NCI-H187 treated with DMSO at 0.1 percent for 48 hours (cell line): ENCODE measurements at places on chromosomes 13 and 19.

DNA sequence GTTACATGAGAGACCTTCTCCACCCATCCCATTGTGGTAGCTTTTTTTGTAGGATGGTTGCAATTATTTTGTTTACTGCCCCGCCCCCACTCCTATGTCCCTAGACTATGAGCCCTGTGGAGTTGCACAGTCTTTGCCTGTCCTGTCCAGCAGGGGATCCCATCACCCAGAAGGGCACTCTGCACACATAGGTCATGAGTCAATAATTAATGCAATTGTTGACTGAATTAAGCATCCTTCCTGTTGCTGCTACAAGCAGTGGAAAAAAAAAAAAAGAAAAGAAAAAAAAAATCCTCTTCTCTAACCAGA is 14.2 kb downstream of the C19orf81 start:
- no peak for DNase-seq

GRCh38 chr13:104871456-104871855 is 1664.0 kb downstream of the EFNB2 start:
- DNase-seq, result no peak

DNA sequence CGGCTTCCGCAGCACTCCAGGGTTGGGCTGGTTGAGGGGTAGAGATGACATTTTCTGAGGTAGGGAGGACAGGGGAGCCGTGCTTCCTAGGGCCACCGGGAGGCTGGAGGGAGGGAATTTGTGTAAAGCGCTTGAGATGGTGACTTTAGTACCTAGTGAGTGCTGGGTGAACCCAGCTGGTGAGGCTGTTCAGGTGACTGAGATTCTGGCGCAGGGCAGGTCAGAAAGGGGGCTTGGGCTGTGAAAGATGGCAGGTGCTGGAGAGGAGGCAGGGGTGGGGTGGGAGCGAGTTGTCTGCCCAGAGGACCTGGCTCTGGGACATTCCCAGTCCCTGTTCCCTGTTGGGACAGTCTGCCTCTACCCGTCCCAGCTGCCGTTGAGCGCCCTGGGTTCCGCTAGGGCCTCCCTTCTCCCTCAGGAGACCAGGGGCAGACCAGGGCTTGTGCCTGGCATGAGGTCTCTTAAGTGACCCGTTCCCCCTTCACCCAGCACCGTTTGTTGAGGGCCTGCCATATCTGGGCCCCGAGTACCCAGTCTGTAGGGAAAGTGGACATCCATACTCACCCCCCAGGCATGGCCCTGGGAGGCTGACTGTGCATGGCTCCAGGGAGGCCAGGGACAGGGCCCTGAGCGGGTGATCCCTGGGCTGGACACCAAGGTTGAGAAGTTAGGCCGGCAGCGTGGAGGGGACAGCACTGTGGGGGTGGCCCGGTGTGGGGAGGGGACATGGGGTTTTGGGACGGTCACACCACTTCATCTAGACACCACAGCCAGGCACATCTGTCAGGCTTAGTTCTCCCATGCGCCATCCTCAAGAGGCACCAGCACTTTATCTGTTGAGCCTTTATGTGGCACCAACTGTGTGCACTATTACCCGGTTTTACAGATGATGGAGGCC is 5.0 kb downstream of the PTOV1 start:
- no peak for DNase-seq

DNA sequence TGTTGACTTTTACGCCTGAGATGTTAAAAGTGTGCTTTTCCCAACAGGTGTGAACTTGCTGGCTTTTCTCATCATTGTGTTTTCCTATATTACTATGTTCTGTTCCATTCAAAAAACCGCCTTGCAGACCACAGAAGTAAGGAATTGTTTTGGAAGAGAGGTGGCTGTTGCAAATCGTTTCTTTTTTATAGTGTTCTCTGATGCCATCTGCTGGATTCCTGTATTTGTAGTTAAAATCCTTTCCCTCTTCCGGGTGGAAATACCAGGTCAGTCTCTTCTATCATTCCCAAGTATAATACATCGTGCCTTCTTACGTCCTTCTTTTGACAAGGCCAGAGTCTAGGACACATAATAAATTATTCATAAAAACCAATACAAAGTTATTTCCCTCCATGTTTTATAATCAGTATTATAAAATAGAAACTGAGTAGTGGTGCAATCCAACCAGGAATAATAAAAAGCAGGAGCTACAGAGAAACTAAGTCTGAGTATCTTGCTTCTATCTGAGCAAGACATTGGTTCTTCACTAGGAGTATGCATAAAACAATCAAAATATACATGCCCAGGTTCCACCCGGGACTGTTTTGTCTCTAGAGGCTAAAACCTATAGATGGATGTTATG is 57.9 kb downstream of the RXFP2 start:
- no peak for DNase-seq

DNA sequence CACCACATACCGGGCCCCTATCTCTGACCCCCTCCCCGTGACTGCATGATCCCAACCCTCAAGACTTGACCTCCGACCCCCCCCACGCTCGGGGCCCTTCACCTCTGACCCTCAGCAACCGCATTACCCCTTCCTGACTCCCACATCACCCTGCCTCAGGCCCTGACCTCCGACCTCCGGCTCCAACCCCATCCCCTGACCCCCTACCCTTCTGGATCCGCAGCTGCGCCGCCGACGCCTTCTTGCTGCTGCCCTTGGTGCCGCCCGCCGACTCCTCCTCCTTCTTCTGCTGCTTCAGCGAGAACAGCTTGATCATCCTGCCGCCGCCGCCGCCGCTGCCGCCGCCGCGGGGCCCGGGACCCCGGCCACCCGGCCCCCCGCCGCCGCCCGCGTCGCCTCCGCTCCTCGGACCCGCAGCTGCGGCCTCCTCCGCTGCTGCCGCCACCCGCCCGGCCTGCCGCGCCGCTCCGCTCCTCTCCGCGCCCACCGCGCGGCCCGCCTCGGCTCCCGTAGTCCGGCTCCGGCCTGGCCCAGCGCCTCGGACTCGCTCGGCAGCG is at the start of gene UBE2M:
UBE2M (minus strand) TSS at position 546 of the 557 bp plus-strand sequence; CDS start at position 316, 230 bp downstream.
- no peak for DNase-seq

DNA sequence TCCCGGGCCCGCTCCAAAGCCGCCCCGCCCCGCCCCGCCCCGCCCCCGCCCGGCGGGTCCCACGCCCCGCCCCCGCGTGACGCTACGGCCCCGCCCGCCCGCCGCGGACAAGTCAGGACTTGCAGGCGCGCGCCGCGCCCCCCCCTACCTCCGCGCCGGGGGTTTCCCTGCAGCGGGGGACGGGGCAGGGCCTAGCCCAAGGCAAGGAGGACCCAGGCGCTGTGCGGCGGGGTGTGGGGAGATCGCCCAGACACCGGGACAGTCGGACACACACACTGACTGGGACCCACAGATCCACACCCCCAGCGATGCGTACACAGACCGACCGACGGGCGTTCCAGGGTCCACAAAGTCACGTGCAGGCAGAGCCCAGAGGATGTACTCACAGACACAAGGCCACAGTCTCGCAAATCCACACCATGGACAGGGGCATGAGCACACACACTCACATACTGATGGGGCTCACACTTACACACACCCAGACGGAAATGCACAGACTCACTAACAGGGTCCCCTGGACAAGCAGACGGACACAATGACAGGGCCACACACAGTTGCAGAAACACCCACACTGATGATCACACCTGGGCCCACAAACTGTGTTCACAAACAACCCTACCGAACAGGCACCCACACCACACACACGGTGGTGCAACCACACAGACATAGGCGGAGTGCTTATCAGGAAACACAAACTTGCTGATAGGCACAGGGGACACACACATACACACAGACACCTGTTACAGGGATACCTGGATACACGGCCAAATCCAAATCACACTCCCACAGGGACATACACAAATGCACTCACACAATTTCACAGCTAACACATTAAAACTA is 436 bp upstream of the BBC3 start:
- DNase-seq, result no peak

DNA sequence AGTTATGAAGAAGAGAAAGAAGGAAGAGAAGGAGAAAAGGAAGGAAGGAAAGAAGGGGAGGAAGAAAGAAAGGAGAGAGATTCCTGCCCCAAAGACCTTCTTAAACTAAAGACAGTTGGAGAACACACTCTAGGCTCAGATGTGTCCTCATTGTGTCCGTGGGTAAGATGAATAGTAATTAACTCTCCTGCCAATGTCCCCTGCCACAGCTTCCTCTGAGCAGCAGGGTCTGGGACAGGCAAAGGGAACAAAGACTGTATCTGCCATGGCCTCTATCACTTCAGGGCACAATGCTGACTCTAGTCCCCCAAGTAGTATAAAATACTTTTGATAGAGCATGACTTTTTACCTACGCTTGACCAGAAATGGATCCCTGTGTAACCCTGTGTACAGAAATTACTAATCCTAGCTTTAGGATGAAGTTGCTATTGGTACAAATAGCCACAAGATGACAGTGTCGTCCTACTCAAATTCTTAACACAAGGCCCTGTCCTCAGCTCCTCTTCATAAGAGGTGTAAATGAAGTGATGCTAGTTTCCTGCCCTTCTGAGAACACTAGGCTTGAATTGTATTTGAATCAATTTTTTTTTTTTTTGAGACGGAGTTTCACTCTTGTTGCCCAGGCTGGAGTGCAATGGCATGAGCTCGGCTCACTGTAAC is 186.2 kb upstream of the GPR12 start:
- no peak for DNase-seq
